ENCODE measurements at places on chromosomes 13 and 19. TPM values are rescaled to one million over a fixed set of nuclear protein-coding genes. Genes with fewer than 3 reads are reported as not detected.

The CEACAM21 gene
- total RNA-seq = not detected

The MZF1 gene
- 16.5 TPM for total RNA-seq

DNA sequence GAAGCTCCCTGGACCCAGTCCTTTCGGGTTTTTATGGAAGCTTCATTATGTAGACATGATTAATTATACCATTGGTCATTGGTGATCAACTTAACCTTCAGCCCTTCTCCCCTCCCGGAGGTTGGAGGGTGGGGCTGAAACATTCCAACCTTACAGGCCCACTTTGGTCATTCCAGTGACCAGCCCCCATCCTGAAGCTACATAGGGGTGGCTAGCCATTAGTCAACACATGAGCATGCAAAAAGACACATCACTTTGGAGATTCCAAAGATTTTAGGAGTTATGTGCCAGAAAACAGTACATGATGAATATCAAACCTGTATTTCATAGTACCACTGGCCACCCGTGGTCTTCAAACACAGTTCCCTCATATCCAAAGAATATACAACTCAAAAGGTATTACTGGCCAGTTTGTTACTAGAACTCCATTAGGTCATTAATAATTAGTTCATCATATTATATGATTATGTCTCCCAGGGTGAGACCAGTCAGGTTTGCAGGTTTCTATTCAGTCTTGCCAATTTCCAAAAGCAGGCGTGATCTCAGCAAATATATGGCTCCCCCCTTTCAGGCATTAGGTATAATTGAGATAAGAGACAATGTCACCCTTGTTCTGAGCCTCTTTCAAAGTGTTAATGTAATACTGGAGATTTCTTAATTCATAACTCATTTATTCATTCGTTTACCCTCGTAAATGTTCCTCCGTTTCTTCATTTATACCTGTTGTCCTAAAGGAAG is 11.1 kb downstream of the PPP5C start:
- DNase-seq = no peak

The NDUFA7 gene
- 78.1 TPM for total RNA-seq

All from NCI-H460 (cell line).